ENCODE measurements at places on chromosomes 7 and 10.

DNA sequence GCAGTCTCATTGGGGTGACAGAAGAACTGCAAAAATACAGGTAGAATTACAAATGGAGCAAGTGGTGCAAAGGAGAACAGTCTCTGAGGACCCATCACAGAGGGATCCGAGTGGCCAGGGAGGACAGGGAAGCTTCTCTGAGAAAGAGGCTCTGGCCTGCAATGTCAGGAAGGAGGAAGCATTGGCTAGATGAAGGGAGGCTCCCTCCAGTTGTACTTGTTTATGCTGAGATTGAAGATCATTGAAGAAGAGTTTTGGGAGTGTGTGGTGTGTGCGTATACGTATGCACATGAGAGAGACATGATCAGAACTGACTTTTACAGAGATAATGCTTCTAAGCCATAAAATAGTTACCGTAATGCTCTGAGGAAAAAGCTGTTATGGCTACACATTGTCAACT, 274.7 kb upstream of the FZD8 start:
- DNase-seq = no peak

DNA sequence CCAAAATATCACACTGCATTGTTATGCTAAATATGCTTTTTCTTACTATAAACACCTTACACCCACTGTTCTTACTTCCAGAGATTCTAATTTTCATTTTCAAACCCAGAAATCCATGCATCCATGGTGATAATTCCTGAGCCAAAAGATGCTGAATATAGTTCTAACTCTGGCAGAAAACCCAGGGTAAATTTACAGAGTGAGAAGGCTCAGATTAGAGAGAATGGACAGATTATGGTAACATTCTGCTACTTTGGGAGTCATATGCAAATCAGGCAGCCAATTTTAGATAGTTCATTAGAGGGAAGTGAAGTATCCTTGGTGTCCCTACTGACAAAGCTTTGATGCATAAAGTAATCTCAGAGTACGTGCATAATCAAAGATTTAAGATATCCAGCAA, 15.4 kb upstream of the CTTNBP2 start:
- DNase-seq = no peak

DNA sequence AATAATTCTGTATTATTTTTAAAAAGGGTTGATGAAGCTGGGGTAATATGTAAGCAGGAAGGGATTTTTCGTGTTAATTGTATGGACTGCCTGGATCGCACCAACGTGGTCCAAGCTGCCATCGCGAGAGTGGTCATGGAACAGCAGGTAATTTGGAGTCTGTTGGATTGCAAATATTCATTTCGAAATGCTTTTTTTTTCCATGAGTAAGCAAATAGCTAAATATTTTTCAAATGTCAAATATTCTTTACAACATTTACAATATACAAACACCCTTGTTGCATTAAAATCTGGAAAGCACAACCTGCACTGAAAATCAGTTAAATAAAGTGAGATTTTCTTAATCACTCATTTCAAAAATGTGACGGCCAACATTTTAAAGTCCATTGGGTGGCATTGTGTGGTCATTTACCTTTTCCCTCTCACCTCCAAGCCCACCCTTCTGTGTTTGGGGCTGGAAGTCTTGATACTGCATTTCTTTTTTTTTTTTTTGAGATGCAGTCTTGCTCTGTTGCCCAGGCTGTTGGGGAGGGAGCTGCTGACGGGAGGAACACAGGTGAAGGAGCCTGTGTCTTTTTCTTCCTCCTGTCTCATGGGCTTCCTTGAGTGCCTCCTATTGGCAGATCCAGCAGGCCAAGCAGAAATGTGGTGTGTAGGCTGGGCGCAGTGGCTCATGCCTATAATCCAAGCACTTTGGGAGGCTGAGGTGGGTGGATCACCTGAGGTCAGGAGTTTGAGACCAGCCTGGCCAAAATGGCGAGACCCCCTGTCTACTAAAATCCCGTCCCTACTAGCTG, 66.1 kb downstream of the MCMBP start:
- DNase-seq = no peak

DNA sequence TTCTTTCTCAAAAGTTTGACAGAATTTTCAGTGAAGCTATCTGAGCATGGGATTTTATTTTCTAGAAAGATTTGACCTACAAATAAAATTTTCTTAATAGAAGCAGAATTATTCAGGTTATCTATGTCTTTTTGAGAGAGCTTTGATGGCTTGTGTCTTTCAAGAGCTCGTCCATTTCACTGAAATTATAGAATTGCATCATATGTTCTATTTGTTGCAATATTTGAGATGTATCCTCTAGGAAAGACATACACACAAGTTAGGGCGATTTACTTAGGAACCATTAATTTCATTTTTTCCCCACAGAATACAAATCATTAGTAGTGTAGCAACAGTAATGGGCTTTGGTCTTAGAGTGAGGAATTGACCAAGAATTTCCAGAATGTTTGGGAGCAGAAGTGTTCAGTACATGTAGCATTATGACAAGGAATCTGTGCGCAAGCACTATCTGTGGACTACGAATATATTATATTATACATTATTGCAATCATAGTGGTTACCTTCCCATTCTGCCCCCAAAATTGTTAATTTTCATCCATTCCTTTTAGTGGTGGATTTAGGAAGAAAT, 12.8 kb upstream of the COL17A1 start:
- no peak for DNase-seq

- DNase-seq = no peak
Measured at GRCh38 chr10:118977022-118977599, 52.4 kb upstream of the NANOS1 start.

- no peak for DNase-seq
Measured at GRCh38 chr7:43244232-43244631, 131.8 kb downstream of the HECW1 start.

DNA sequence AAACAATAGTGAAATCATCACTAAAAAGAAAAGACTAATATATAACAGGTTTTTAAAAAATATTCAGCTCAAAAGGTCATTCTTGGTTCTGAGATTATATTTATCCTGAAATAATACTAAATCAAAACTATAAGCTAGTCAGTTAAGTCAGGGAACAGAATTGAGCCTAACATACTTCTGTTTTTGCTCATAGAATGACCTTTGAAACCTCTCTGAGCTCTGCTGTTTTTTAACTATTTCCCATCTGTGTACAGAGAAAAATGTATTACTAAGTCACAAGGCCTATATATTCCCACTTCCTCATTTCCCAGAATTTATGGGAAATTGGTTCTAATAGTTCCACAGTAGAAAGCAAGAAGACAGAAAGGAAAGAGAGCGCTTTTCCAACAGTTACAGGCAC, 346.8 kb upstream of the ETV1 start:
- no peak for DNase-seq

All from hematopoietic multipotent progenitor cell treated with erythropoietin and hydrocortisone succinate and interleukin-3 and kit ligand, for 6 days (in vitro differentiated cells).